ENCODE measurements at places on chromosomes 16 and 17.

- no peak for DNase-seq
These were observed 35.3 kb downstream of the ADAMTS18 start for GRCh38 chr16:77399546-77399945.

- no peak for DNase-seq
These were observed 580 bp downstream of the RANGRF start for GRCh38 chr17:8289103-8289397.

DNA sequence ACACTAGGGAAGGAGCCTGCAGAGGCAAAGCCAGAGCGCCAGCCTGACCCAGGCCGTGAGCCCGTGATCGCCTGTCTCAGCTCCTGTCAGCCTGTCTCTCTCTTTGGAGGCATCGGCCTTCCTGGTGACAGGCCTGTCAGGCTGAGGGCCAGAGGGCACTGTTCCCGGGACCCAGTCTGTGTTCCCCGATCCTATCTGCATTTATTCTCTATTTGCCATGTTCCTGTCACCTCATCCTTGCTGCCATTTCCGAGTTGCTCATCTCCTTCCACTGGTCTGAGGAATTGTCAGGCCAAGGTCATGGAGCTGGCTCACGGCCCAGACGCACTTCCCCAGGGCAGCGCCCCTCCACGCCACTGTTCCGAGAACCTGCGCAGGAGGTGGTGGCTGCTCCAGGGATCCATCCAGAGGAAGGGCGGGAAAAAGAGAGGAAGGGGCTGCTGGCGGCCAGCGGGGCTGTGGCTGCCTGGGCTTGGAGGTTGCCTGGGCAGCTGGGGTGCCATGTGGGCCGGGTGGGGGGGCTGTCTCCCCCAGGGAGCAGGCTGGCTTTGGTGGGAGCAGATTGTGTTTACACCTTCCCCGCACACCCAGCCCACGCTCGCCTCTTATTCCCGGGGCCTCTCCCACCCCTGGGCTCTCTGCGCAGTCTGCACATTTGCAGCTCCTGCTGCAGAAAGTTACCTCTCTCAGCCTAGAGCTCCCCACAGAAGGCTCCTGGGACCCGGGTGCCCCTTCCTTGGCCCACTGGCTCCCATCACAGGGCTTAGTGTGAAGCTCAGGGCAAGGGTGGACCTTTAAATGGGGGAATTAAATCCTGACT lies 4.9 kb downstream of the PRCD start:
- no peak for DNase-seq

DNA sequence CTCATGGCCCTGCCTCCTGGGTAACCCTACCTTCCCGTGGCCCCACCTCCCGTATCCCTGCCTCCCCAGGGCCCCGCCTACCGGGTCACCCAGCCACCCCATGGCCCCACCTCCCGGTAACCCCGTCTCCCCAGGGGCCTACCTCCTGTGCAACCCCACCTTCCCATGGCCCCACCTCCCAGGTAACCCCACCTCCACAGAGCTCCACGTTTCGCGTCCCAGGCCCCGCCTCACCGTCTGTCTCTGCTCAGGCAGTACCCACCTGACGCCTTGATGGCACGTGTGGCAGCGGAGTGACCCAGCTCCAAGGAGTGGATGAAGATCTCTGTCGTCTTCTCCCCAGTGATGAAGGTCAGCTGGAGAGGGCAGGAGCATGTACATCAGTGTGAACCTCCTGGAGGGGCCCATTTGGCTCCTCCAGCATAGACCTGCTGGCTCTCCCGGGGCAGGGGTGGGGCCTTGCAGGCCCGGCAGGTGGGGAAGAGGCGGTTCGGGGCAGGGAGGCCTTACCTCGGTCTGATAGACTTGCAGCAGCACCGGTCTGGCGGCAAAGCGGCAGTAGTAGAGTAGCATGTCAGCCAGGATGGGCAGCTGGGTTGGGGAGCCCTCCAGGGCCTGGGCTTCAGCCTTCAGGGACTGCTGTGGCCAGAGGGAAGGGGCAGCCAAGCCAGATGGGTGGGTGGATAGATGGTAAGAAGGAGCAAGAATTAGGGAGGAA lies 18.7 kb upstream of the PIK3R6 start:
- DNase-seq = no peak

DNA sequence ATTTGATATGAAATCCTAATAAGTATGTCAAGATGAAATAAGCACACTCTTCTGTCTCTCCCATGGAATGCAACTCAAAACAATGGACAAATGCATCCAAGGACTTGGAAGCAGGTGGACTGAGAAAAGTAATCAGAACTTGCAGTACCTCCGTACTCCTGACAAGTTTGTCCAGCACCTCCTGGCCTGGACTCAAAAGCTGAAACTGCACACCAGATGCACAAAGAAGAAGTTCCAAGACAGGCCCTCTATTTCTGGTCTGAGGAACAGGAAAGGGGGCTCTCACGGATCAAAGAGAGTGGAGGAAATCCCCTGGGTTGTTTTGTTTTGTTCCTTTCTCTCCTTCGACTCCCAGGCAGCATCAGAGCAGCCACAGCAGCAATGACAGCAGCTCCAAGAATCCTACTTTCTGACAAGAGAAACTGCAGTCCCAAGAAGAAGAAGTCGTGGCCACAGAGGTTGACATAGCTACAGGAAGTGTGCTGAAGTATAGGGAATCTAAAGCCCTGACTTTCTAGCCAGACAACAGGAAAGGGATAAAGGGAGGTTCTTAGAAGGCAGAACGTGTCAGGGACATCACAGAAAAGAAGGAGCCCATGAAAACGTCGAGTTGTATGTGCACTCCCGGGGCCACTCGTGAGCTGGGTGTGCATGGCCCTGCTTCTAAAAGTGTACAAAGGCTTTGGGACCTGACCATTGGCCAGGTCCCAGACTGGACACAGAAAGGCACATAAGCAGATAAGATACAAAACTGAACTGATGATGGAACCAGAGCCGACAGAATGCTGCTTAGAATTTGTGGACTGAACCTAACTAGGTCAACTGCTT lies 29.3 kb downstream of the AKAP10 start:
- no peak for DNase-seq

GRCh38 chr17:79519601-79520000 lies 91.2 kb downstream of the RBFOX3 start:
- no peak for DNase-seq

DNA sequence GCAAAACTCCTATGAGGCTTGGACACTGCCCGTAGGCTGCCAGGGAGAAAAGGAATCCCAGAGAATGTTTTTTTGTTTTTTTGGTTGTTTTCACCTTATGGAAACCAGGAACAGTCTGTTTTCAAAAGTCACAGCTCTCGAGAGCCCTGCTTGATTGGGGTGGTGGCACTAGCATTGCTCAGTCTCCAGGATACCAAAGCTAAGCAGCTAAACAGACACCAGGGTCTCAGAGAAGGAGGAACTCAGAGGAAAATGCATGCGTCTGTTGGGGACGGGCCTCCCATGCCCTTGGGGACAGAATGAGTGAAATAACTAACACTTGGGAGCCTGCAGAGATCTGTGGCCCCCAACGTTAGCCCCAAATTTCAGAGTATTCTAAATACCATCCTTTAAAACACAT lies 178.8 kb downstream of the SOX9 start:
- DNase-seq = no peak

GRCh38 chr16:54353097-54353496 lies 66.5 kb upstream of the IRX3 start:
- DNase-seq = no peak

- no peak for DNase-seq
These were observed 16.3 kb downstream of the AXIN1 start for GRCh38 chr16:336269-336668.

- DNase-seq = no peak
These were observed 1.2 kb upstream of the SLC13A5 start for GRCh38 chr17:6714315-6714874.

GRCh38 chr17:35373984-35374765 lies 754 bp upstream of the SLFN11 start:
- DNase-seq = no peak

DNA sequence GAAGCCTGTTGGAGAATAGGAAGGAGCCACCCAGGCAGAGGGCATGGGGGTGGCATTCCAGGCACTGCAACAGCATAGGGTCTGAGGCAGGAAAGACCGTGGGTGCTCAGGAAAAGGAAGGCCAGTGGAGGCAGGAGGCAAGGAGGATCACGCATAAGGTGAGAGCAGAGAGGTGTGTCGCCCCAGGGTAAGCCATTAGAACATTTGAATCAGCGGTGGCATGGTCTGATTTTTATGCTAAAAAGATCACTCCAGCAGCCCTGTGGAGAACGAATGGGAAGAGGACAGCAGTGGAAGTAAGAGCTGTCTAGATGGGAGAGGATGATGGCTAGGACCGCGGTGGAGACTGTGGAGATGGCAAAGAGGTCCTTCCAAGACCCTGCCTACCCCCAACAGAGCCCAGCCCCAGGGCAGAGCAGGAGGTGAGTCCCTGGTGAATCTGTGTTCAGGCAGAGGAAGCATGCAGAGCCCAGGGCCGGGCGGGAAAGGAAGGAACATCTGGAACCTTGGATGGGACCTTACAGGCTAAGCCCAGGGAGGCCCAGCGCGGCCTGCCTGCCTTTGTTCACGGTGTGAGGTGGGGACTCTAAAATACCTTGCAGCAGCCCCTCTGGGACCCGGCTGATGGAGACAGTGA lies 7.8 kb downstream of the LPO start:
- no peak for DNase-seq

DNA sequence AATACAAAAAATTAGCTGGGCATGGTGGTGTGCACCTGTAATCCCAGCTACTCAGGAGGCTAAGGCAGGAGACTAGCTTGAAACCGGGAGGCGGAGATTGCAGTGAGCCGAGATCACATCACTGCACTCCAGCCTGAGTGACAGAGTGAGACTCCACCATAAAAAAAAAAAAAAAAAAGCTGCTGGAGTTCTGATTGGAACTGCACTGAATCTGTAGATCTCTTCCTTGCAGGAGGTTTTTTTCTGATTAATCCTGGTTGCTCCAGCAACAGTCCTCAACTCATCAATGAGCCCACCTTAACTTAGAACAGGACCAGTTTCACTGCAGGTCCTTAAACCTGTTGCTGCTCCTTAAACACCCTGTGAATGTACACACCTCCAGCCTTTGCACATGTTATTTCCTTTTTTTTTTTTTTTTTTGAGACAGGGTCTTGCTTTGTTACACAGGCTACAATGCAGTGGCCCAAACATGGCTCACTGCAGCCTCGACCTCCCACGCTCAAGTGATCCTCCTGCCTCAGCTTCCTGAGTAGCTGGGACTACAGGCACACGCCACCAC lies 1.6 kb upstream of the ODAD4 start:
- no peak for DNase-seq

- no peak for DNase-seq
These were observed 54.1 kb downstream of the PIMREG start for GRCh38 chr17:6498356-6498755.

- DNase-seq = no peak
These were observed 390.1 kb downstream of the ZFHX3 start for GRCh38 chr16:72657791-72658190.

GRCh38 chr16:3553138-3553923 lies 23.9 kb downstream of the NLRC3 start:
- no peak for DNase-seq

- DNase-seq = no peak
These were observed 10.8 kb upstream of the P2RX1 start for GRCh38 chr17:3926860-3927627.

DNA sequence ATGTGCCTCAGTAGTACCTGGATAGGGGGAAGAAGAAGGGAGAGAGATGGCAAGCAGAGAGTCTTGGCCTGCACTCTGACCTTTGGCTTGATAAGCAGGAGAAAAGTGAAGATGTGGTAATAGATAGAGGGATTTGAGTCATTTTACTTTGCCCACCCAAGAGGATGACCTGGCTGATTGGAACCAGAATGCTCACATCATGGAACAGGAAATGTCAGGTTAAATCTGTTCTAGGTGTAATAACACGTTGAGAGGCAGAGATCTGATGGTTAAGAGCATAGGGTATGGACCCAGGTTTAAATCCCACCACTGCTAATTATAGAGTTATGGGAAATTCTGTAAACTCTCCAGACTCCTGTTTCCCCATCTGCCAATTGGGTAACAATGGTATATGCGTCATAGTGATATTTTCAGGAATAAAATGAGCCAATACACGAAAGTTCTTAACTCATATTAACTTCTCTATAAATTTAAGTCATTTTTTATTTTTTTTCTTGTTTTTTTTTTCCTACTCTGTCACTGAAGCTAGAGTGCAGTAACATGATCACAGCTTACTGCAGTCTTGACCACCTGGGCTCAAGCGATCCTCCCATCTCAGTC lies 8.1 kb upstream of the CCL18 start:
- no peak for DNase-seq

GRCh38 chr16:51657848-51658247 lies 506.8 kb upstream of the SALL1 start:
- DNase-seq = no peak

DNA sequence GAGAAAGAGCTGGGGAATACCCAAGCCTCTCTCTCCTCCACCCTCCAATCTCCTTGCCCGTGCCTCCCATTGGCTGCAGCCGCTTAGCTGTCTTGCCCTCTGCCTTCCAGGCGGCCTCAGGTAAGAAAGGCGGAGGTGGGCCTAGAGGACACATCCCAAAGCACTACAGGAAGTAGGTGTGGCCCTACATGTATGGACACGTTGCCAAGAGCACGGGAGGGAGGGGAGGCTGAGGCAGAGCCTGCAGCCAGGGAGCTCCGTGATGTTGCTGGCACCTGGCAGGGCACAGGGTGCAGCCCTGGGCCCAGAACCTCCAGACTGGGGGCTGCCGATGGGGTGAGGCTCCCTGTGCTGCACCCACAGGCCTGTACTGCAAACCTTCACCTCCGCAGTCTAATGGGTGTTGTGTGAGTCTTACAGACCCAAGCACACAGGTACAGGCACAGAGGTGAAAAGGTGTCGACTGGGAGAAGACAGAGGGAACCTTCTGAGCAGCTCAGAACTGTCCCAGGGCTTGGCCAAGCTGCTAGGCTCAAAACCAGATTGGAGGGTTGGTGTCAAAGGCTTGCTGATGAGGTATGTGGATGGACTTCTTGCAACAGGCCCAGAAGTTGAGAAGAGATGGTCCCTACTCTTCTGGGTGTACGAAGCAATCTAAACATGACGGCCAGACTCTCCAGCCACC lies 23.5 kb upstream of the FOXK2 start:
- no peak for DNase-seq

All from activated CD4-positive, alpha-beta T cell treated with anti-CD3 and anti-CD28 coated beads, Interleukin-2, amount 50 U/mL, for 4 hours (primary cell).